Frontal cortex (tissue), 4 donors: ENCODE measurements at places on chromosomes 3 and 15. TPM values are rescaled to one million over a fixed set of nuclear protein-coding genes. Genes with fewer than 3 reads are reported as not detected.

Gene GATA2
- 0.41 TPM for total RNA-seq

Gene SPCS1
- 39.9 TPM for total RNA-seq

Gene SPSB4
- total RNA-seq: 4.1 TPM

Gene CTXN2
- total RNA-seq: 0.82 TPM

Gene ACSBG1
- 2.9 TPM for total RNA-seq
